Stimulated activated CD4-positive, alpha-beta T cell treated with anti-CD3 and anti-CD28 coated beads, Interleukin-2, amount 100 ng/mL, for 48 hours (primary cell): ENCODE measurements at places on chromosomes 5 and 9.
A peak's percentile ranks its signal among the peaks of the same experiment; 100 is the strongest.

GRCh38 chr5:135153661-135154060 is 119.6 kb upstream of the PITX1 start:
- DNase-seq = no peak

GRCh38 chr9:130444565-130445221 is at the start of gene ASS1:
ASS1 (plus strand) TSS chr9:130444961; CDS start chr9:130452229, 7,268 bp downstream.
- DNase-seq = peak; percentile 29

DNA sequence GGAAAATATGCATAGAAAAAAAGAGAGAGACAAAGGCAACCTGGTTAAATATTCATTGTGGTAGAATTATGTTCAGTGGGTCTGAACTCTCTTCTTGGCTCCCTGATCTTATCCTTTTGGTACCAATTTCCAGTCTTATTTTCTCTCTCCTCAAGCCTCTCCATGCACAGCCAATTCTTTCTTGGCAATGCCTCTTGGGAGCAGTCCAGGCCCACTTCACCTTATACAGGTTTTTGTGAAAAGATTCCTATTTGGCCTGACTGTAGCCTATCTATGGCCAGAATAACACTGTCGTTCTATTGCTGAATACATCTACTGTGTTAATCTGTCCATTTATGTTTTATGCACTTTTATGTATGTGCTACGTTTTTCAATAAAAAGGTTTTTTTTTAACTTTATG is 2.7 kb downstream of the ELOVL7 start:
- DNase-seq = no peak

DNA sequence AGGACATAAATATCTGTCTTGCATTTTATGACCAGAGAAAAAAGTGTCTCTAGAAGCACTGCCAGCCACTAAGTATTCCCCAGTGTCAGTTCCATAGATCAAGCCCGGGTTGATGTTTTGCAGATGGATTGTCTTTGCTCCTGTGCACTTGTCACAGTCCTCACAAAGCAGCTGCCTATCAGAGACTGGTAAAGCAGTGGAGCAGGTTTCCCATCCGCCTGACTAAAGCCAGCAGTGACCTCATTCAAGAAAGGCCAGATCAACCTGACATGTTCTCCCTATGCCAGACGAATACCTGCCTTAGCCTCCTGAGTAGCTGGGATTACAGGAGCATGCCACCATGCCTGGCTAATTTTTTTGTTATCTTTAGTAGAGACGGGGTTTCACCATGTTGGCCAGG is 26.8 kb upstream of the GARNL3 start:
- no peak for DNase-seq

DNA sequence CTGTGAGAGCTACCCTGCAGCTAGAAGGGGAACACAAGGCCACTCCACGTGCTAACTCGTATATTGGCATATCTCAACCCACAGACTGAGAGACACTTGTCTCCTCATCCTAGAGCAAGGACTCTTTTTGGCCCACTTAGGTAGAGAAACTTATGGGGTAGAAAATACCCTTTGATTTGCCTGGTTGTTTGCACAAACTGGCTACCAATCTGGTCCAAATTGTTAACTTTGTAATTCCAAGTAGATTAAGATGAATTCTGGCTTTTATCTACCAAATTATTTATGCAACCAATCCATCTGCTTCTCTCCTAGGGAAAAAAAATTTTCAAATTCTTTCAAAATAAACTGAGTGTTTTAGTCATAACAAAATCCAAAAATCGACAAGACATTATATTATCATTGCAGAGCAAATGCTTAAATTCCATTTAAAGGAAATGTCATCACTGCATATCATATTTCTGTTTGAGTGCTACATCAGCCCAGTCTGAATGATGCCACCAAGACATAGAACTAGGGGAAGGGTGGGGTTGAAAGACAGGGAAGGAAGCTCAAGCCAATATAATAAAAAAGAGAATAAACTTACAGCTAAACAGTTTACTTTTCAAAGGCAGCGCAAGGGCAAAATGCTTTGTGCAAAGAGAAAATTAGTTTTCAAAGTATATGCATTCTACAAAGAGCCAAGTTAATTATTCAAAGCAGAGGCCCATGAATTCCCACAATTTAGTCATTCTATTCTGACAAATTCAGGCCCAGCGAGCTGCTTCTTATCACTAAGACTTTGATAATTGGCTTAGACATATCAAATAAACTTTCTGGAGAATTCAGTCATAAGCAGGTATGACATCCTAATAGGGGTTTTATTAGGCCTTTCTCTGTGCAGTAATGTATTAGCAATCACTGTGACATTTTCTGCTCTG is 198.0 kb downstream of the CAAP1 start:
- no peak for DNase-seq

- peak; percentile 25 for DNase-seq
Observed at GRCh38 chr5:150485693-150486401, 22.1 kb upstream of the NDST1 start.

DNA sequence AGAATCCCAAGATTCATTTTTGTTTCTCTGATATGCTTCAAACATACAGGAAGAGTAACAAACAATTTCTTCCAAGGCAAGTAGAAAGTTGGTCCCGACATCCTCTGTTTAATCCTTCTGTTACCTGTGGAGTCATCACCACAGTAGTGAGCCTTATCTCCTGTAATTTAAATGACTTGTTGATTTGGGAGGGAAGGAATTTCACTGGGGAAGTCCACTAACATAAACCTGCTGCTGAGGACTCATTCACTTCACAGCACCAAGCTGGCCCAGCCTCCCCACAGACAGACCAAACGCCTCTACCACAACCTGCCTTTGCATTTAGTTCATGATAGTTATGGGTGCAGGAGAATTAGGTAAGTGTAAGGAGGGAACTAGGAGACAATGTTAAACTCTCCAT is 63.2 kb downstream of the PRKACG start:
- no peak for DNase-seq

DNA sequence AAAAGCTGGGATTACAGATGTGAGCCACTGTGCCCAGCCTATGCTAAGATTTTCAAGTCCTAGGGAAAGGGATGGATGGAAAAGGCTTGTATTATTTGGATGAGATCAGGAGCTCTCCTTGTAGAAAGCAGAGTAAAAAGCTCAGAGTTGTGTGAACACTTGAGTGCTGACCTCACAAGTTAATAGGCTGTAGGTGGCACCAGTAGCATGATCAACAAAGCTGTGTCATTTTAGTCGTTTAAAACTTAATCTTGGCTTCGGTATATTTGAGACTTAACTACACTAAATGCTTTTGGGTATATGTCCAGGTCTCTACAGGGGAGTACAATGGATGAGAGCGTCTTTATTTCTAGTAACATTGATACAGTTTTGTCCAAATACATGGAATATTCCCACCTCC is 264.2 kb downstream of the TMEM38B start:
- no peak for DNase-seq

GRCh38 chr9:137550231-137550621 is at the start of gene PNPLA7:
PNPLA7 (minus strand) TSS chr9:137550402; CDS start chr9:137550197, 205 bp downstream.
- peak; percentile 14 for DNase-seq

GRCh38 chr9:13552606-13553215 is 273.2 kb upstream of the MPDZ start:
- no peak for DNase-seq

GRCh38 chr9:35482071-35482470 is 7.8 kb upstream of the RUSC2 start:
- no peak for DNase-seq

DNA sequence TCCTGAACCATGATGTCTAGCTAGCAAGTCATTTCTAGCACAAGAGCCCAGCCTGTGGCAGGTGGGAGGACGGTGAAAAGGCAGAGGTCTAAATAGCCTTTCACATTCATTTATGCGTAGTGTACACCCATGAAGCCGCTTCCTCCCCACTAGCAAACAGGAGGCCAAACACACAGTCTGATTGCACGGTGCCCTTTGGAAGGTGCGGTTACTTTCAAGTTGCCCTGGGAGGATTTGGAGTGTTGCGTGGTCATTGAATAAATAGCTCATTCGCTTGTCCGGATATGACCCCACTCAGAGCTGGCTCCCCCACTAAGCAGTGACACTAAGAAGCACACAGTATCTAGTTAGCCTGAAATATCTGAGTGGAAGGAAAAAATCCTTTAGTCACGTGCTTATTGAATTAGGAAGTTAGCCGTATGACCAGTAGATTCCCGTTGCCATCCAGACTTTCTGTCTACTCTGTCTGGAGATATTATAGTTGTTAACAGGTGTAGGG is 664 bp upstream of the ARSB start:
- peak; percentile 51 for DNase-seq

DNA sequence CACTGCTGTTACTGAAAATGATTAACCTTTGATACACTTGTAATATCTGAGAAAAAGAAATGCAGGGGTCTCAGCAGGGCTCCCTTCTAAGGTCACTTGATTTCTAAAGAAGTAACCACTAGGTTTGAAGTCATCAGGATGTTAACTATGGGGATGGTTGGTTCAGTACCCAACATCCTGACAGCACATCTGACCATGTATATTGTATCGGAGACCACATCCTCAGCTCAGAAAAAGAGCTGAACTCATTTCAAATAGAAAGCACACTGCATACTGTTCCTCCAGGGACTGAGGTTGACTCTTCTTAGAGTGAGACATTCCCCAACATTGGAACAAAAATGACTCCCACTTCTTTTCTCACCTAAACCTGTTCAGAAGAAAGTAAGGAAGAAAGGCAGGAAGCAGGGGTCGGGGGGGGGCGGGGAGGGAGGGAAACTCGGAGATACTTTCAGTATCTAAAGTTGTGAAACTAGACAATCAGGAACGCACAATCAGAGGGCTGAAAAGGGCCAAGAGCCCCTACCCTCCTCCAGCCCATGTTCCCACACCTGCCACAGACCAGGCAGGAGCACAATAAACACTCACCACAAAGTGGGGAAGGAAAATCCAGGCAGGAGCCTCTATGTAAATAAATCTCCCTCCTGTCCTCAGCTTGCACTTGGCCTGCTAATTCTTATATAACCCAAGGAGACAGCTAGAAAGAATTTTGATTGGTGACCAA is 730 bp upstream of the GZMA start:
- DNase-seq = no peak

GRCh38 chr5:39465097-39465496 is 40.3 kb upstream of the DAB2 start:
- no peak for DNase-seq

DNA sequence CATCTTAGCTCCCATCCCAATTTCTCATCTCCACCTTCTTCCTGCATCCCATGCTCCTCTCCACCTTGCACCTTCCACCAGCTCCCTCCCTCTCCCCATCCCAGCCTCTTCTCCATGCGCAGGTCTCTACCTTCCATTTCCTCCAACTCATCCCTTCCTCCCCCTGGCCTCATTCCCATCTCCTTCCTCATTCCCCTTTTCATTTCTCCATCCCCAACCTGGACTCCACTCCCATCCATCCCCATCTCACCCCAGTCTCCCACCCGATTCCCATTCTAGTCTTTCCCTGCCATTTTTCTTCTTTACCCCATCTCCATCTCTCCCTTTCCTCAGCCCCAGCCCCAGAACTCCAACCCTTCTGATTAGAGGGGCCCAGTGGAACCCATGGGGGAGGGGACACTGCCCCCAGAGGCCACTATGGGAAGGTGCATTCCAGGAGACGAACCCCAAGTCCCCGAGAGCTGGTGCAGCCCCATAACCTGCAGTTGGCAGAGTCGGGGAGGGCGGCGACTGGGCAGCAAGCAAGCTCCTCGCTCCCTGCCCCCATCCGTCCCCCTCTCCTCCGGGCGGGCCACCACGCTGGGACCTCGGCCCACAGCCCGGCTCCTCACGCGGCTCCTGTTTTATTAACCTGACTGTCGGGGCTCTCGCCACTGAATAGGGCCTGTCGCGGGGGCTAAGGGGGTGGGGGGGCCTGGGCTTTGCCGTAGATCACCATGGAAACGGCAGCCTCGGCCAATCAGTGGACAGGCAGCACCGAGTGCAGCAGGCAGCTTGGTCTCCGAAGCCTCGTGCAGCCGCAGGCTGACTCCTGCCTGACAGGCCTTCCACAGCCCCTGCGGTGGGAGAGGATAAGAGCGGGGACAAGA is 66.7 kb downstream of the PCDH1 start:
- peak; percentile 5 for DNase-seq

- no peak for DNase-seq
Observed at GRCh38 chr5:68960961-68961360, 132.9 kb upstream of the SLC30A5 start.

DNA sequence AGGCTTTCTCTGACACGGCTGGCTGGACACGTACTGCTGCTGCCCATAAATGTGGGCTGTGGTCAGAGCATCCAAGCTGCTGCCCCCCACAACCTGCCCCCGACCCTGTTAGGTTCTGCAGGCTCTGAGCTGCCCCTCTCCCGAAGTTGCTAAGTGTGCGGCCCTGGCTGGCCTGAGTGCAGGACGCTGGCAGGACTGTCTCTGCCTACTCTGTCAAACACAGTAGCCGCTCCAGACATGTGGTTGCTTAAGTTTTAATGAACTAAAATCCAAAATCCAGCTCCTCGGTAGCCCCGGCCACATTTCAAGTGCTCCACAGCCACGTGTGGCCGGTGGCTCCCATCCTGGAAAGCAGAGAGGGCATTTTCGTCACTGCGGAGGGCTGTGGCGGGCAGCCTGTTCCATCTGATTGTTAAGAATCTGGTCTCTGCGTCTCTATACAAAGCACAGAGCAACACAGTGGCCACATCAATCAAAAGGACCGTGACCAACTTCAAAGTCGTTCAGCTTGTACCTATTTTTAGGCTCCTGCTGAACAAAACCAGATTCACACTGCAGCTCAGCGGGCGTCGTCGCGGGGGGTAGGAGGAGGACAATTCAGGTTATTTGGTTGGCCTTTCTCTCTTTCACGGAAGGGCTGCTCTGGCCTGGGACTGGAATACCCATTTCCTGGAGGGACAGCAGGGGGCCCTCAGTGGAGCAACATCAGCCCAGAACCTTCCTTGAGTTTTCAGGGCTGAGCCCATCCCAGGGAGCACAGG is 68.9 kb downstream of the PTCH1 start:
- no peak for DNase-seq

GRCh38 chr9:130624154-130624553 is 40.2 kb upstream of the PRDM12 start:
- DNase-seq = no peak

DNA sequence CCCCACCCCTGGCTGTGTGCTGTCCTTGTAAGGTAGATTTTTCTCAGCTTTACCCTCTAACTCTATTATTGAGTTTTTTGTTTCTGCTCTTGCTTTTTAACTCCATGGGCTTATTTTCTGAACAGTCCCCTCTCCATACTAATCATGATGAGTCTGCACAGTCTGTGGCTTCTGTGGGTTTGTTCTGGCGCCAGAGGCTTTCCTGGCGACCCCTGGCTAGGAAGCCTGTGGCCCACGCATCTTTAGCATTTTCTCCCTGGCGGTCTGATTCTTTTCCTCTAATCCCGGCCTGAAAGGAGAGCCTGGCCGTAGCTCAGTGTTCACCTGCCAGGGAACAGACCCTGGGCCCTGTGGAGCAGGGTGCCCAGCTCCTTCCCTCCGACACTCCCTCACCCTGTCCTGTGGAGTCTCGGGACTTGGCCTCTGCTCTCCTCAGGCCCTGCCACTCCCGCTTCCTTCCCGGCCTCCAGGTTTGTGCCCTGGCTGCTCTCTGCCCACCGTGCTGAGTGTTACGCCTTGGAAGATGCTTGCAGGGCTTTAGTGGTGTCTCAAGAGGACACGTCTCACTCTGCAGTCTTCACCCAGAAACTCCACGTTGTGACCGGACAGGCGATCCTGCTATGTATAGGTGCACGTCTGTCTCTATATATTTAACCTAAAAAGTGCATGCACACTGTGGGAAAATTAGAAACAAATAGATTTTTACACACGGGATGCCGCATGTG is 31.7 kb upstream of the LRRC14B start:
- no peak for DNase-seq

- no peak for DNase-seq
Observed at GRCh38 chr5:65262096-65262495, 219.6 kb downstream of the ADAMTS6 start.

GRCh38 chr9:96423322-96423984 is 5.3 kb upstream of the ZNF367 start:
- no peak for DNase-seq

GRCh38 chr9:101455656-101456240 is 20.2 kb upstream of the ALDOB start:
- no peak for DNase-seq

GRCh38 chr9:1939926-1940368 is 75.2 kb upstream of the SMARCA2 start:
- DNase-seq = peak; percentile 16
